WTC11 (cell line): ENCODE measurements at places on chromosomes 2 and 18.
A peak's percentile ranks its signal among the peaks of the same experiment; 100 is the strongest.

- H3K4me1 ChIP-seq = no peaks in the 10 kb centered on the region
- no peak overlapping the region for H3K27ac ChIP-seq
- no peaks in the 10 kb centered on the region for H3K27me3 ChIP-seq
Measured at GRCh38 chr2:23824777-23825212, 102.1 kb downstream of the ATAD2B start.

DNA sequence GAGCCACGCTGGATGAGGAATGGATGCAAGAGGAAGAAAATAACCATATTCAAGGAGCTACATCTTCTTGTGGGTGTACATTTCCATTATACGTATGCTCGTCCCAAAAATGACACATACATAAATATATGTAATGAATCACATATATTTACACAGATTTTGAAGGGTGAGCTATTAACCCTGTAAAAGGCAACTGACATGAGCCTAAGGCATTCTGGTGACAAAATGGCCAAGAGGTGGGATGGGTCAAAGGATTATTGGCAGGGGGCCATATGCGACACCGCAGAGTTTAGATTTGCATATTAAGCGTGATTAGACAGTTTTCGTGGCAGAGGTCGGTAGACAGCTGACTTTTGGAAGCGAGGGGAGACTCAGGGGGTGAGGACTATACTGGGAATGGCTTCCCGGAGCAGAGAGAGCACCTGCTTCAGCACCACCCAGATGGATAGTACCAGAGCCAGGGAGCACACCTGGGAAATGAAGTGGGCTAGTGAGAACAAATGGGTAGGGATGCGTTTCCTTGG lies 431 bp upstream of the CNRIP1 start:
- H3K4me1 ChIP-seq = peaks cover 12% of the 10 kb centered on the region
- H3K27me3 ChIP-seq = peaks cover 68% of the 10 kb centered on the region
- no peak overlapping the region for H3K27ac ChIP-seq
- H3K36me3 ChIP-seq = no peaks in the 10 kb centered on the region

- no peaks in the 10 kb centered on the region for H3K27me3 ChIP-seq
- peak; percentile 16 for DNase-seq
- no peak overlapping the region for H3K27ac ChIP-seq
- H3K4me1 ChIP-seq = 0 out of 2 replicates have a peak, but pooled peaks cover 3% of the 10 kb centered on the region
- H3K36me3 ChIP-seq = no peaks in the 10 kb centered on the region
Measured at GRCh38 chr2:25062511-25062917, 20.6 kb downstream of the EFR3B start.

GRCh38 chr2:165079432-165079831 lies 124.1 kb upstream of the SLC38A11 start:
- H3K27me3 ChIP-seq = no peaks in the 10 kb centered on the region
- H3K27ac ChIP-seq = no peak overlapping the region
- H3K4me3 ChIP-seq = no peak overlapping the region
- no peak for DNase-seq
- peaks cover 13% of the 10 kb centered on the region for H3K36me3 ChIP-seq

- peaks cover 11% of the 10 kb centered on the region for H3K4me1 ChIP-seq
- H3K27ac ChIP-seq = peak overlapping the region; percentile 12; the same call in 1 of the 2 replicates
- H3K27me3 ChIP-seq = no peaks in the 10 kb centered on the region
- no peak for DNase-seq
Measured at GRCh38 chr2:109195193-109196045, 66.4 kb downstream of the SH3RF3 start.

GRCh38 chr2:25257931-25258846 lies 83.5 kb downstream of the DNMT3A start:
- no peaks in the 10 kb centered on the region; the same call in 1 of the 2 replicates for H3K27me3 ChIP-seq
- peak; percentile 28 for DNase-seq
- peaks cover 27% of the 10 kb centered on the region for H3K36me3 ChIP-seq
- peak overlapping the region; percentile 92 for H3K27ac ChIP-seq
- H3K4me1 ChIP-seq = peaks cover 81% of the 10 kb centered on the region

- H3K36me3 ChIP-seq = no peaks in the 10 kb centered on the region
- no peak for DNase-seq
- no peak overlapping the region for H3K27ac ChIP-seq
- H3K4me1 ChIP-seq = peaks cover 7% of the 10 kb centered on the region
Measured at GRCh38 chr2:9715238-9715637, 84.4 kb upstream of the YWHAQ start.

GRCh38 chr18:21672521-21673267 lies 31.9 kb downstream of the ABHD3 start:
- no peak for DNase-seq
- H3K27me3 ChIP-seq = no peaks in the 10 kb centered on the region
- no peak overlapping the region for H3K4me3 ChIP-seq
- no peaks in the 10 kb centered on the region for H3K36me3 ChIP-seq
- H3K4me1 ChIP-seq = peaks cover 6% of the 10 kb centered on the region; the same call in 1 of the 2 replicates

GRCh38 chr18:22667616-22668422 lies 250.1 kb upstream of the CTAGE1 start:
- no peaks in the 10 kb centered on the region for H3K27me3 ChIP-seq
- H3K27ac ChIP-seq = no peak overlapping the region
- H3K36me3 ChIP-seq = peaks cover 17% of the 10 kb centered on the region
- H3K4me1 ChIP-seq = no peaks in the 10 kb centered on the region
- H3K4me3 ChIP-seq = no peak overlapping the region

GRCh38 chr2:161710131-161710915 lies 86.1 kb downstream of the SLC4A10 start:
- DNase-seq = no peak
- H3K27ac ChIP-seq = no peak overlapping the region
- no peaks in the 10 kb centered on the region for H3K36me3 ChIP-seq
- no peaks in the 10 kb centered on the region for H3K4me1 ChIP-seq
- H3K4me3 ChIP-seq = no peak overlapping the region

DNA sequence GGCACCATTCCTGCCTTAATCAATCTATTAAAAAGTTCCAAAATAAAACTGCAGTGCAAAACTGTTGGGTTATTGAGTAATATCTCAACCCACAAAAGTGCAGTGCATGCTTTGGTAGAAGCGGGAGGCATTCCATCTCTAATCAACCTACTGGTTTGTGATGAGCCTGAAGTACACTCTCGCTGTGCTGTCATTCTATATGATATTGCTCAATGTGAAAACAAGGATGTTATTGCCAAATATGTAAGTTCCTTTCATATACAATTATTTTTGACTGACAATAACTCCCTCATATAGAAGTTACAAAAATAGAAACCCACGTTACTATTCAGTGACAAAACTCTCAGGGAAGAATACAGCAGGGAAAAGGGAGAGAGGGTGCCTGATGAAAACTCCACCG lies 43.0 kb downstream of the OSGEPL1 start:
- H3K27ac ChIP-seq = no peak overlapping the region
- H3K27me3 ChIP-seq = peaks cover 2% of the 10 kb centered on the region
- DNase-seq = no peak
- no peak overlapping the region for H3K4me3 ChIP-seq
- 0 out of 2 replicates have a peak, but pooled peaks cover 2% of the 10 kb centered on the region for H3K36me3 ChIP-seq
- H3K4me1 ChIP-seq = no peaks in the 10 kb centered on the region

GRCh38 chr18:45104049-45104395 lies 423.3 kb downstream of the SETBP1 start:
- no peak for DNase-seq
- no peaks in the 10 kb centered on the region; the same call in 1 of the 2 replicates for H3K27me3 ChIP-seq
- H3K4me3 ChIP-seq = no peak overlapping the region
- peaks cover 25% of the 10 kb centered on the region for H3K4me1 ChIP-seq
- no peak overlapping the region for H3K27ac ChIP-seq

DNA sequence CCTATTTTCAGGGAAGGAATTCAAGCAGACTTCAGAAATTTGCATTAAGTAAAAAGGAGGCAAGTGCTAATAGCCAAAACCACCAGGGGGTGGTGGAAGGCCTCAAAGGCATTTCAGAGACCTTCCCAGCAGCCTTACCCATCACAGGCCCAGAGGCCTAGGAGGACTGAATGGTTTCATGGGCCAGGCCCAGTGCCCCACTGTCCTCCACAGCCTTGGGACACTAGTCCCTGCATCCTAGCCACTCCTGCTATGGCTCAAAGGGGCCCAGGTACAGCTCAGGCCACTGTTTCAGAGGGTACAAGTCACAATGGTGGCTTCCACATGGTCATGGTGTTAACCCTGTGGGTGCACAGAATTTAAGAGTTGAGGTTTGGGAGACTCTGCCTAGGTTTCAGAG lies 58.6 kb upstream of the CHAC2 start:
- no peak overlapping the region for H3K27ac ChIP-seq
- peak; percentile 12 for DNase-seq
- no peaks in the 10 kb centered on the region for H3K4me1 ChIP-seq
- H3K36me3 ChIP-seq = peaks cover 64% of the 10 kb centered on the region
- H3K27me3 ChIP-seq = no peaks in the 10 kb centered on the region

GRCh38 chr2:137870682-137871081 lies 93.6 kb upstream of the HNMT start:
- no peaks in the 10 kb centered on the region for H3K36me3 ChIP-seq
- no peaks in the 10 kb centered on the region for H3K27me3 ChIP-seq
- H3K4me1 ChIP-seq = no peaks in the 10 kb centered on the region
- H3K4me3 ChIP-seq = no peak overlapping the region
- no peak for DNase-seq
- no peak overlapping the region for H3K27ac ChIP-seq

- DNase-seq = no peak
- H3K4me3 ChIP-seq = no peak overlapping the region
- no peaks in the 10 kb centered on the region for H3K4me1 ChIP-seq
- H3K27ac ChIP-seq = no peak overlapping the region
- peaks cover 10% of the 10 kb centered on the region for H3K36me3 ChIP-seq
- H3K27me3 ChIP-seq = no peaks in the 10 kb centered on the region
Measured at GRCh38 chr2:115910270-115910669, 1467.8 kb downstream of the DPP10 start.

GRCh38 chr18:55861266-55861665 lies 273.3 kb upstream of the TCF4 start:
- peaks cover 88% of the 10 kb centered on the region for H3K4me1 ChIP-seq
- peak overlapping the region; percentile 30; the same call in 1 of the 2 replicates for H3K27ac ChIP-seq
- H3K4me3 ChIP-seq = no peak overlapping the region
- H3K27me3 ChIP-seq = no peaks in the 10 kb centered on the region

DNA sequence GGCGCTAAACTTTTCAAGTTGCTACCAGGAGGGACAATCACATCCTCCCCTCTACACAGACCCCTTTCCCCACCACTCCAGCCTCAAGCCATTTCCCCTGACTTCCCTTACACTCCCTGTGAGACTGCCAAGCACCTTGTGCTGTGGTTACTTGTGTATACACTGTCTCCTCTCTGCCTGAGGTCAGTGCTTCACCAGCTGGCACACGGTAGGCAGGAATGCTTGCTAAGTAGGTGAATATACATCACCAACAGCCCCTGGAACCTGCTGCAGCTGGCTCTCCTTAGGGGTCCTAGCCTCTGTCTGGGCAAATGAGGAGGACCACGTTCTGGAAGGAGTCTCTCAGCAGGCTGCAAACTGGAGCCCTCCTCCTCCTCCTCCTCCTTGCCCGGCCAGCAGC lies 38.3 kb upstream of the ACAA2 start:
- no peak overlapping the region for H3K4me3 ChIP-seq
- no peak overlapping the region for H3K27ac ChIP-seq
- peaks cover 11% of the 10 kb centered on the region for H3K4me1 ChIP-seq
- no peaks in the 10 kb centered on the region for H3K36me3 ChIP-seq
- no peaks in the 10 kb centered on the region for H3K27me3 ChIP-seq

DNA sequence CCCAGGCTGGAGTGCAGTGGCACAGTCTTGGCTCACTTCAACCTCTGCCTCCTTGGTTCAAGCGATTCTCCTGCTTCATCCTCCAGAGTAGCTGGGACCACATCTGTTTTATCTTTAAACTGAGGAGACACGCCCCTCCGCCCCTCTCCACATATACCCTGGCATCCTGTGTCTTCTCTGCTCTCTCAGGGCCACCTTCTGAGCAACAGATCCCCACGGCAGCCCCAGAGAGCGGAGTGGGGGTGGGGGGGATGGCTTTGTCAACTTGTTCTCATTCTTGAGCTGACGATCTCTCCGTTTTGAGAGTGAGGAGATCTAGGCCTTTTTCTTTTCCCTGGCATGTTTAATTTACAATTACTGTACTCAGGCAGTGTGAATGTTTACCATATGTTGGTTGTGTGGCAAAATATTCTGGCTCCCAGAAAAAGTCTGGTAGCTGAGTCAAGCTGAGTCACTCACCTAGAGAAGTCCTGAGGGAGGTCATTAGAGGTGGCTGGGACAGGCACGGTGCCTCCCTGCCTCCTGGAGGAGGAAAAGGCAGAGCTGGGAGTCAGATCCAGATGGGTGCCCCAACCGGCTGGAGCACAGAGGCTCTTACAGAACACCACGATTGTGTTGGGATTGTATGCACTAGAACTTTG lies 19.5 kb upstream of the ID2 start:
- peaks cover 5% of the 10 kb centered on the region; the same call in 1 of the 2 replicates for H3K4me1 ChIP-seq
- no peak overlapping the region for H3K27ac ChIP-seq
- H3K36me3 ChIP-seq = no peaks in the 10 kb centered on the region
- no peak overlapping the region for H3K4me3 ChIP-seq
- no peaks in the 10 kb centered on the region; the same call in 1 of the 2 replicates for H3K27me3 ChIP-seq
- no peak for DNase-seq

- H3K4me3 ChIP-seq = no peak overlapping the region
- no peak overlapping the region for H3K27ac ChIP-seq
- H3K4me1 ChIP-seq = peaks cover 47% of the 10 kb centered on the region
- no peak for DNase-seq
- peaks cover 6% of the 10 kb centered on the region; the same call in 1 of the 2 replicates for H3K36me3 ChIP-seq
- H3K27me3 ChIP-seq = no peaks in the 10 kb centered on the region
Measured at GRCh38 chr2:98467652-98468051, 23.0 kb downstream of the INPP4A start.

DNA sequence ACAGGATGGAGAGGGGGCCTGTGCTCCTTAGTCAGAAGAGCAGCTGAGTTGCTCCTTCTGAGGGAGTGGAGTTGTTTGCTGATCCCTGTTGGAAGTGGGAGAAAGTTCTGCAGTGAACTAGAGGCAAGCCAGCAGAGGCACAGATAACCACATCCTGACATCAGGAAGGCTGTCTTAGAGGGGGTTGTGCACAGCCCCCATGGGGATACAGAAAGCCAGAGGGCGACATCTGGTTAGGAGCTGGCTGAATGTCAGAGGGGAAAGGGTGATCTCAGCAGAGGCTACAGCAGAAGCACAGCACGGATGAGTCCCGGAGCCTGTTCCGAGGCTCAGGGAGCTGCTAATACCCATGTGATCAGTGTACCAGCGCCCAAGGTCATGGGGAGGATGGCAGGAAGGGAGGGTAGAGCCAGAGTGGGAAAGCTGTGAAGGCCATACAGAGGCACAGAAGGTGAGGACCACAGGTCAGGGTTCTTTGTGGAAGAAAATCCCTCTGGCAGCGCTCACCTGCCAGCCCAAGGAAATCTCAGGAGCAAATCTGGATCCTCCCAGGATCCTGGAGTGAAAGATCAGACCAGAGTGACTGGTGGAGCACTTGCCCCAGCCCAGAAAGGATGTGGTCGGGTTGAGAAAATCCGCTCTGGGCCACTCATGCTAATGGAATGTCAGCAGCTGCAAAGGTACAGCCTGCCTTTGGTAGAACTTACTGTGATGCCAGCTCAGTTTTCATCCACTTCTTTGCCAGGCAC lies 111.8 kb downstream of the STPG4 start:
- peak overlapping the region; percentile 69 for H3K27ac ChIP-seq
- no peak overlapping the region for H3K4me3 ChIP-seq
- no peaks in the 10 kb centered on the region for H3K27me3 ChIP-seq
- H3K4me1 ChIP-seq = peaks cover 32% of the 10 kb centered on the region
- DNase-seq = peak; percentile 22

DNA sequence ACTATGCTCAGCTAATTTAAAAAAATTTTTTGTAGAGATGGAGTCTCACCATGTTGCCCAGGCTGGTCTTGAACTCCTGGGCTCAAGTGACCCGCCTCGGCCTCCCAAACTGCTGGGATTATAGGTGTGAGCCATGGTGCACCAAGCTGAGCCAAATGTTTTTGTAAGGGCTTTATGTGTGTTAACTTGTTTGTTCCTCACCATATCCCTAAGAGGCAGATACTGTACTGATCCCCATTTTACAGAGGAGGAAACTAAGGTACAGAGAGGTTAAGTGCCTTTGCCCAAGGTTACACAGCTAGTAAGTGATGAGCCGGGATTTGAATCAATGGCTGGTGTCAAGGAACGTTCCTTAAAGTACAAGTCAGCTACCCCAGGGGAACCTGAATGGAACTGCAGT lies 85.3 kb upstream of the KLF7 start:
- peaks cover 23% of the 10 kb centered on the region for H3K4me1 ChIP-seq
- no peaks in the 10 kb centered on the region for H3K36me3 ChIP-seq
- no peak overlapping the region for H3K27ac ChIP-seq
- H3K4me3 ChIP-seq = no peak overlapping the region
- no peaks in the 10 kb centered on the region; the same call in 1 of the 2 replicates for H3K27me3 ChIP-seq
